ENCODE measurements at places on chromosomes 7 and 10.

GRCh38 chr7:136023134-136023869 is 46.1 kb upstream of the MTPN start:
- no peak overlapping the region for H3K4me3 ChIP-seq
- DNase-seq, result no peak
- no peak overlapping the region for H3K27ac ChIP-seq
- peaks cover 3% of the 10 kb centered on the region for H3K36me3 ChIP-seq
- peaks cover 11% of the 10 kb centered on the region for H3K4me1 ChIP-seq
- peaks cover 2% of the 10 kb centered on the region for H3K27me3 ChIP-seq

- no peak for DNase-seq
- H3K36me3 ChIP-seq, result peaks cover 3% of the 10 kb centered on the region
- H3K4me3 ChIP-seq, result no peak overlapping the region
- peaks cover 4% of the 10 kb centered on the region for H3K4me1 ChIP-seq
Observed at GRCh38 chr7:70712942-70713341, 419.0 kb upstream of the GALNT17 start.

DNA sequence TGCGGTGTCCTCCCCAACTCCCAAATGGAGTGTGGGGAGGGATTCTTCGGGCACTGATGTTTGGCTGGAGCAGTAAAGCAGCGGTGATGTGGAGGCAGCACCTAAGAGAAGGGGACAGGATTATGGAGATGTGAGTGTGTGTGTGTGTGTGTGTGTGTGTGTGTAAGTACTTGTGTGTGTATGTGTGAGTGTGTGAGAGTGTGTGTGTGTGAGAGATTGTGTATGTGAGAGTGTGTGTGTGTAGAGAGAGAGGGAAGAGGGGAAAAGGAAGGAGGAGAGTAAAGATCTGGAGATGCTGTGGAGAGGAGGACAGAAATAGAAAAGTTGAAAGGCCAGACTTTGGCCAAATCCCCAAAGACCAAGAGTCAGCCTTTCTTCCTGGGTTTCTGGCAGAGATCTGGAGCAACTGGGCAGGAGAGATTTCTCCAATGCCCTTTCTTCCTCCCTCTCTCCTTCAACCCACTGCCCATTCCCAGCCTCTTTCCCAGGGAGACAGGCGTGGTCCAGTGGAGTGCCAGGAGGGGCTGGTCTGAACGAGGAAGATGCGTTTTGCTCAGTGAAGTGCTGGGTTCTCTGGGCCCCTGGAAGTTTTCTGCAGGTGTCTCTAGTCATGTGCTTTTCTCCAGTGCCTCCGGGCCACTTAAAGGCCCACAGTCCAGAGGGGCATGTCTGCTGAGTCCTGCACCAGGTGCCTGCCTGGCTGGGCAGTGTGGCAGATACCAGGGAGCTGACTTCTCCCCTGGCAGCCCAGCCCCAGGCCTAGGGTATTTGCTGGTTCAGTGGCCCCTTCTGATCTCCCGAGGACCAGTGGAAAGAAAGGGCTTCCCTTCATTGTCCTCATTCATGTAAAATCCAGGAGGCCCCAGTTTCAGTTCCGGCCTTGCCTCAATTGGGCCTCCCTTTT is 60.5 kb downstream of the HK1 start:
- no peak for DNase-seq
- H3K4me1 ChIP-seq, result peaks cover 76% of the 10 kb centered on the region
- peaks cover 19% of the 10 kb centered on the region for H3K36me3 ChIP-seq

DNA sequence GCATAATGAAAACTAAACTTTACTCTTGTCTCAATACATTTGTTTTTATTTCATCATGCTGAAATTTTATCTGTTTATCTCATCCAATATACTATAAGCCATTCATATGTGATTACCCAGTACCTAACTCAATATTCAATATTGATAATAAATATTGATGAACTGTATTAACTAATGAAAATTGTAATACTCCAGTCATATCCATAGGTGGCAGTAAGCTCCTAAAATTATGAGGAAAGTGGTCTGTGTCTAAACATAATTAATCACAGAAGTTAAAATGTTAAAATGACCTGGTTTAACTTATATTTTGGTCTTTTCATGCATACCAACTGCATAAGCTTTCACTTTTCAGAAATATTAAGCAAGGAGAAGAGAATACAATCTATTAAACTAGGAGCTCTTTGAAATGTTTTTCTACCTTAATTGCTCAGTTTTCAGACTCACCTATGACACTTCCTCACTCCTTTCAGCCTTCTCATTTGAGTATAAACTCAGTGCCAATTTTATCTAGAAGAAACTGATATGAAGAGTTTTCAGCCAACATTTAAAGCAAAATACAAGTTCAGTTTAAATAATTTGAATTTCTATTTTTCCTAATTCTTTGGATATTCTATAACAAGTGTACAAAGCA is 30.5 kb upstream of the VWDE start:
- DNase-seq, result no peak
- H3K36me3 ChIP-seq, result no peaks in the 10 kb centered on the region
- no peak overlapping the region for H3K4me3 ChIP-seq
- peaks cover 2% of the 10 kb centered on the region for H3K27me3 ChIP-seq
- no peak overlapping the region for H3K27ac ChIP-seq

- DNase-seq, result peak; percentile 64
- H3K4me1 ChIP-seq, result peaks cover 66% of the 10 kb centered on the region
- peak overlapping the region; percentile 92 for H3K27ac ChIP-seq
- peaks cover 3% of the 10 kb centered on the region for H3K27me3 ChIP-seq
- peak overlapping the region; percentile 36 for H3K4me3 ChIP-seq
Observed at GRCh38 chr10:72292223-72292691, 18.5 kb downstream of the DDIT4 start.
